ENCODE measurements at places on chromosomes 16 and 17. TPM values are rescaled to one million over a fixed set of nuclear protein-coding genes. Genes with fewer than 3 reads are reported as not detected.

DNA sequence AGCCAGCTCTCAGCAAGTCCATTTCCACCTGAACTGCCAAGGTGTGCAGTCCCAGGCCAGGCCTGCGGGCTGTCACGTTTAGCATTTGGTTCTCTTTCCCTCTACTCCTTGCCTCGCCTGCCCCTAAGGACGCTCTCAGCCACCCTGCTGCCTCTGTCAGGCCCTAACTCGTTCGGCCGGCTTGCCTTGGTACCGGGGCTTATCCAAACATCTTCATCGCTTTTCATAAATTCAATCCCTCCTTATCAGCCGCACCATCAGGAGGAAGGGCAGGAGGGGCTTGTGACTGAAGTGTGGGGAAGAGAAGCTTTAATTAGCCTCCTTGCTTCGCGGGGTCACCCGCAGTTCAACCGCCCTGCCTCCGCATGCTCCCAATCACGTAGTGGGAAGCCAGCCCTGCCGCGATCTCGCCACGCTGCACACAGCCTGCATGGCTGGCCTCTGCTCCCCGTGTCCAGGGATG lies 231.1 kb downstream of the SOX9 start:
- H3K27ac ChIP-seq, result no peak overlapping the region
- peak; percentile 62 for DNase-seq
- no peaks in the 10 kb centered on the region for H3K27me3 ChIP-seq
- no peaks in the 10 kb centered on the region for H3K4me1 ChIP-seq

- H3K27ac ChIP-seq, result no peak overlapping the region
- H3K4me3 ChIP-seq, result no peak overlapping the region
- H3K36me3 ChIP-seq, result no peaks in the 10 kb centered on the region
- peaks cover 18% of the 10 kb centered on the region for H3K27me3 ChIP-seq
- H3K4me1 ChIP-seq, result no peaks in the 10 kb centered on the region
- no peak for DNase-seq
These were observed 2.5 kb downstream of the HS3ST2 start for GRCh38 chr16:22816475-22816874.

ITGAD gene
- 0.13 TPM for total RNA-seq

SMIM22 gene
- total RNA-seq, result 36.5 TPM

ARMC7 gene
- total RNA-seq, result 31.8 TPM
